ENCODE measurements at places on chromosomes 12 and 14. TPM values are rescaled to one million over a fixed set of nuclear protein-coding genes. Genes with fewer than 3 reads are reported as not detected.

The SRRM4 gene
- not detected for total RNA-seq

The FOXA1 gene
- total RNA-seq = 27.7 TPM

The SRGAP1 gene
- total RNA-seq = 2.0 TPM

The GZMB gene
- 8.5 TPM for total RNA-seq

The NKX2-1 gene
- total RNA-seq = not detected

The PLEKHA5 gene
- 23.0 TPM for total RNA-seq

The LHX5 gene
- not detected for total RNA-seq

The CPM gene
- 28.3 TPM for total RNA-seq

The KCNJ8 gene
- 1.3 TPM for total RNA-seq

The CARMIL3 gene
- total RNA-seq = 1.1 TPM

The IGF1 gene
- 2.3 TPM for total RNA-seq

The TMEM233 gene
- total RNA-seq = 0.19 TPM

The APOF gene
- total RNA-seq = not detected

The DDN gene
- total RNA-seq = 0.27 TPM

The PLA2G1B gene
- not detected for total RNA-seq

The TOMM20L gene
- total RNA-seq = not detected

The ARID2 gene
- 25.1 TPM for total RNA-seq

The GLS2 gene
- total RNA-seq = 10.5 TPM

The SSTR1 gene
- not detected for total RNA-seq

The LYZ gene
- 7.8 TPM for total RNA-seq

The RTN1 gene
- 1.6 TPM for total RNA-seq

The PRORP gene
- 40.5 TPM for total RNA-seq

The PLBD1 gene
- total RNA-seq = 50.2 TPM

The SLC17A8 gene
- total RNA-seq = not detected

The DBX2 gene
- not detected for total RNA-seq

The ERGIC2 gene
- total RNA-seq = 53.8 TPM

The TMTC1 gene
- total RNA-seq = 12.5 TPM

The RHOJ gene
- total RNA-seq = 0.64 TPM

The TAS2R46 gene
- total RNA-seq = 3.0 TPM

The PLD4 gene
- total RNA-seq = 0.95 TPM

The MYF5 gene
- not detected for total RNA-seq

The NFE2 gene
- total RNA-seq = not detected

The GPX2 gene
- total RNA-seq = 181 TPM

The ENDOU gene
- 50.2 TPM for total RNA-seq

The MYH7 gene
- total RNA-seq = not detected

The SBNO1 gene
- 26.1 TPM for total RNA-seq

The ARG2 gene
- 7.1 TPM for total RNA-seq
